Activated CD4-positive, alpha-beta T cell treated with anti-CD3 and anti-CD28 coated beads for 1 hour (primary cell): ENCODE measurements at places on chromosomes 12 and 14.
A peak's percentile ranks its signal among the peaks of the same experiment; 100 is the strongest.

DNA sequence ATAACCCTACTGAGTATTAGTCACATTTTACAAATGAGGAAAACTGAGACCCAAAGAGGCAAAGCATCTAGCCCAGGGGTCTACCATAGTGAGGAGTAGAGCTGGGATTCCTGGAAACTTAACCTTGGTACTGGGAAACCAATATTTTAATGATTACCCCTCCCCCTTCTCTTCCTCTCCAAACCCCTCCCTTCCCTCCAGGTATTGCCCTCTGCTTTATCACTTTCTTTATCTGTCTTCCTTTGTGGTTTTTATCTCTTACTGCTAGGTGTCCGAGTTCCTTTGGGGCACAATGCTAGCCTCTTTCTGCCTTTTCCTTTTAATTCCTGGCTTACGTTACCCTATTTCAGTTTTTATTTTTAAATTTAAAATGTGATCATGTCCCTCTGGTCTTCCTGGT lies 2.8 kb downstream of the GABARAPL1 start:
- DNase-seq: no peak

DNA sequence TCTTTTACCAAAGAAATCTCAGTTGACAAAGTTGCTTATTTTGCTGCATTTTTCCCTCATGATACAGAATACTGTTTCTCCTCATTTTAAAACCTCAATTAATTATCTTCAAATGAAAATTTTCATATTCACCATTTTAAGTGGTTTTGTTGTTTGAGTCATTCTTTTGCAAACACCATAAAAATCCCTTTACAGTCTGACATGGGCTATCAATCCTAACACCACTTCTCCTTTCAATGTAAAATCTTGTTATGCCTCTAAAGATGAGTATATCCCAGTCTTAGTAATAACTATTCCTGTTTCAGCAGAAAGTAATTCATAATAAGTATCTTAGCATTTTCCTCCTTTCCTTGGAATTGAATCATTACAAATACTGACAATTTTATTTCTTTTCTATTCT lies 192.2 kb downstream of the SYT1 start:
- DNase-seq: no peak

DNA sequence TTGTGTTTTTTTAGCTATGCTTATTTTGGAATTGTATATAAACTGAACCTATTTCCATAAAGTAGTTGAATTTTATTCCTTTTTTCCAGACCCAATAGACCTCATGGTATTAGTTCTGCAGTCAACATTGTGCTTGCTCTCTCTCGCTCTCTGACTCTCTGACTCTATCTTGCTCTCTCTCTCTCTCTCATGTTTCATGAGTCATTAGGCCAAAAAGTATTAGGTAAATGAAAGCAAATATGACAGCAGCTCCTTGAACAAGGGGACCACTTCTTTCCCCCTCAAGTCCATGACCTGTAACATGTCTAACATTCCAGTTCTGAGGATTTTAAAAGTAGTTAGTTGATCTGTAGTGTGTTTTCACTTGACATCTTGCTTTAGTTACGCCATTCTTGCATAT lies 14.0 kb upstream of the C12orf71 start:
- no peak for DNase-seq

DNA sequence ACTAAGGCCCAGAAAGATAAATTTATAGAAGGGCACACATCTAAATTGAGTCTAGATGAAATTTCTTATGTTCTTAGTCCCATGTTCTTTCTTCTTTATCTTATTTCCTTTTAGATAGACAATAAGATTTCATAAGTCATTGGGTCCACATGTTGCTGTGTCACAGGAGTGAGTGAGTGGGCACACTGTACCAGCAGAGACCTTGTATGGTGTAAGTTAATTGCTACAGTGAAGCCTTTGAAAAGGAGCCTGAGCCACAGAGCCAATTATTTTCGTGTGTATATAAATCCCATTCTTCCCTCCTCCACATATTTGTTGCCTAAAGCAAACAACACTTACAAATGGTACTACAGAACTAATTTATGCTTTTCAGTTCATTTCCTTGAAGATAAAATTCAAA lies 79.1 kb downstream of the GRIP1 start:
- no peak for DNase-seq

DNA sequence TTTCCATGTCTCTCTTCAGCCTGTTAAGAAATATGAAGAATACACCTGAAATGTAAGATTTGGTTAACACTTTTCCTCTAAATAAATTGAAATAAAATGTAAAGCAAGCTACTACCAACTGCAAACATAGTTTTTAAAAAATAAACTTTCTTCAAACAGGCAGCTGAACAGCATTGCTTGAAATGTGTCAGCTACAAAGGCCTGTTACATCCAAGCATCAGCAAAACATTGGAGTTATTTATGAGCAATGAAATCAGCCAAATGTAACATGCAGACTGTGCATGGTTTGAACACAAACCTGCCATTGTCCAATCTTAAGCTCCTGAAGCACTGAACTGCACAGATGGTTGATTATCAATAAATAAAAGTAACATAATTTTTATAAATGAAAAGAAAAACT lies 291.3 kb downstream of the ACSS3 start:
- DNase-seq: no peak

DNA sequence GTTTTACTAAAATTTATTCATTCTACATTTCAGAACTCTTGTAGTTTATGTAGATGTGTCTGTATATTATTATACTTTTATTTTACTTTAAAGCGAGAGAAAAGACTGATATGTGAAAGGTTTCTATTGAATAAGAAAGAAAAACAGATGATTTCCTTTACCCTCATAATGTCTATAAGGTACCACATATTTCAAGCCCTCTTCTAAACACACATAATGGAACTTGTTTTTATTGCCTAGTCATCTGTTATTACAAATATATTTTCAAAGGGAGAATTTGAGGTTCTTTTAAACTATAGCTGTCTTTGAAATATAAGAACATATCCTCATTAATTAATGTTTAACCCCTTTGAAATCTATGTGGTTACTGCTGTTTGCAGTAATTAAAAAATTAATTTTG lies 34.5 kb downstream of the NAV3 start:
- DNase-seq: no peak

DNA sequence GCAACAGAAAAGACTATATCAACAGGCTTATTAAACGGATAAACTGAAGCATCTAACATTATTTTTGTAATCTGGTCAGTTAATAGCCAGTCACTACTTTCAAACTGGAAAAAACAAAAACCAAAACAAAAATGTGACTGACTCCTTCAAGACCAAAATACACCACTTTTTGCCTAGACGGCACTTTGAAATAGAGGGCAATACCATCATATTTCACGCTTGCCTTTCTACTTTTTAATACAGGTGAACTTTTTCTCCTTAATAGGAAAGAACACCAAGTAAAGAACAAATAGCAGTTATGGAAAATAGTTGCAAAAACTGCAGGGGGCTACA lies 550 bp upstream of the NUP107 start:
- DNase-seq: no peak

DNA sequence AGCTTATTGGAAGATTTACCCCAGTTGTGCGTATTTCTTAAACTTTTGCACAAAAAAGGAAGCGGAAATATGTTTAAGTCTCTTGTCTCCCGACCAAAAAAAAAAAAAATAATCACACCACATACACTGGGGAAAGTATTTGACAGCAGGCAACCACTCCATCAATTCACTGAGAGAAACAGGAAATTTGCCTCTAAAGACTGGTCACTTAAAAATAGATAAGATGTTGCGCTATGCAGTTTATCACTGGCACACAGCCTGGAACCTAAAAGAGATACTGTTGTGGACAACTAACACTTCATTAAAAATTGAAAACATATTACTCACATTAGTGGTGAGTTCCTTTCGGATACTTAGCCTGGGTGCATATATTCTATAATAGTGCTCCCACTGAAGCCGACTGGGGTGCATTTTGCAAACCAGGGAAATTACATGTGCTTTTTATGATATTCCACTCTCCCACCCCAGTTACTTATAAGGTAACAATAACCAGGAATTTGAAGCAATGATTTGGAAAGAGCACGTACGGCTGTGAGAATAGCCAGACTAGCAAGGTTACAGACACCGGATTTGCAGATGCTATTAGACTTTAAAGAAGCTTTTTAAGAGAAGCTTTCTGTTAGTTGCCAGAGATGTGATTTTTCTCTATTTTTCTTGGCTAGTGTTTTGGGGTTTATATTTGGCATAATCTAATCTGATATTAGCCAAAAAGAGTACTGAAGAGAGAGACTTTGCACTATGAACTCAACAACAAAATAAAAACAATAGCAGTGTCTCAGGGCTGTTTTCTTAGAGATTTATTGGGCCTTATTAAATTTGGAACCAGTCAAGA lies 311.5 kb downstream of the NOVA1 start:
- DNase-seq: no peak

DNA sequence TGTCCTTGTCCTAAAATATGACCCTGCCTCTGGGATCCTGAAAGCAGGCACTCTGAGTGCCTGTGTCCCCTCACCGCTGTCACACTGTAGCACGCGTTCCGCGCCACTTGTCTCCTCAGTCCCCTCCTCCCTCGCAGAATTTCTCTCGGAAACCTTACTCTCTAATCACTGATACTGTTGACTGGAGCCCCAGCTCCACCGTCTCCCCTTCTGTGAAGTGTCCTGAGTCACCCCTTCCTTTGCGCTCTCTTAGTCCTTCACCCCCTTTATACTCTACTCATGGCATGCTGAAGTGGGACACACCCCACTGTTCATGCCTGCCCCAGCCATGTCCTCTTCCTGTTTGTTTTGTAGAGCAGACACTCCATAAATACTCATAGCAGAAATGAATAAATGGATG lies 104.7 kb downstream of the ZNF664 start:
- DNase-seq: no peak

- DNase-seq: no peak
Observed at GRCh38 chr12:93751864-93752610, 74.9 kb downstream of the CRADD start.

GRCh38 chr14:74243051-74243450 lies 3.8 kb downstream of the VSX2 start:
- DNase-seq: no peak

GRCh38 chr12:7542046-7542445 lies 38.5 kb upstream of the CD163 start:
- no peak for DNase-seq

DNA sequence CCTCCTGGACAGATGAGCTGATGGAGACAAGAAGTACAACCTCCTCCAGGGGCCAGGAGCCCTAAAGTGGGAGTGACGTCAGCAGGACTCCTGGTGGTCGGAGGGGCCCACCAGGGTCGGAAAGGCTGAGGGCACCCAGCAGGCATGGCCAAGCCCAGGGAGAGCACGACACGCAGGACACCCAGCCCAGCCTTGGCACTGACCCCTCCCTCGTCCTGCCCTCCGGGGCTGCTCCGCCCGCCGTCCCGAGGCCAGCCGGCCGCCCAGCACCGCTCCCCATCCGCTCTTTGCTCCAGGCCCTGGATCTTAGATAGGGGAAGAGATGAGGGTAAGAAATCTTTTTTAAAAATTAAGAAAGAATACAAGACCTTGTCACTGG lies 14.4 kb upstream of the RPLP0 start:
- DNase-seq: no peak

DNA sequence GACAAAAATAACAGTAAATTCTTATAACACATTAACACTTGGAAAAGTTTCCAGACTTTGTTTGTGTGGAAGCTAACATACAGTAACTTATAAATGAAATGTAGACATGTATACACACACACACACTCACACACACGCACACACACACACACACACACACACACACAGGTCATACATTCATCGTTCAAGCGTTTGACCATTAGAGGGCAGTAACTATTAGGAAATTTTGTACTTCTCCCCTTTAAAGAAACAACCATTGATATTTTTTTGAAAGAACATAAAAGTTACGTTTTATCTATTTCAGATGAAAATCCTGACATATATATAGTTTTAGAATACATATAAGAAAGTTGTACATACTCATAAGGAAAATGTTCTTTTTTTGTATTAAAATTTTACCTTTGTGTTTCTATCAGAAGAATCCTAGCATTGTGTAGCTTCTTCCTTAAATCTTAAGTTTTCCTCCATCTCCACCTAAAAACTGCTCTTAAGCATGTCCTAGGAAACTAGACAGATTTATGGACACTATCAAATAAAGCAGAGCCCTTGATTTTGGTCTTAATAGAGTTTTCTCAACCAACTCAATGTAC lies 29.0 kb downstream of the PTPRQ start:
- DNase-seq: no peak

DNA sequence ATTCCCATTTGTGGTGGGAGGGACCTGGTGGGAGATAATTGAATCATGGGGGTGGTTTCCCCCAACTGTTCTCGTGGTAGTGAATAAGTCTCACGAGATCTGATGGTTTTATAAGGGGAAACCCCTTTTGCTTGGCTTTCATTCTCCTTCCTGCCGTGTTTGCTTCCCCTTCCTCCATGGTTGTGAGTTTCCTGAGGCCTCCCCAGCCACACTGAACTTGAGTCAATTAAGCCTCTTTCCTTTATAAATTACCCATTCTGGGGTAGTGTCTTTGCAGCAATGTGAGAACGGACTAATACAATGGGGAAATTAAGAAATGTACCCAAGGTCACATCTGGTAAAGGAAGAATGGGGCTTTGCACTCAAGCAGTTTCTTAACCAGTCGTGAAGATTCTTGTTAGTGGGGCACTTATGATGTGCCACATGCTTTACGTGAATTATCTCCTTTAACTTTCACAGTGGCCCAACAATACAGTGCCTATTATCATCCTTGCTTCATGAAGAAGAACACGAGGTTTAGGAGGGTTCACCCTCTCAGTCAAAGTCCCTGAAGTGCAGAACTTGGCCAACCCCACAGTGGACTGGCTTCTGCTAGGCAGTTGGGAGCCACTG lies 234.3 kb downstream of the EFCAB11 start:
- DNase-seq: no peak

GRCh38 chr12:71664411-71665089 lies 449 bp downstream of the THAP2 start:
- no peak for DNase-seq

- DNase-seq: peak; percentile 21
Observed at GRCh38 chr14:69615496-69616407, 4.4 kb downstream of the SUSD6 start.

DNA sequence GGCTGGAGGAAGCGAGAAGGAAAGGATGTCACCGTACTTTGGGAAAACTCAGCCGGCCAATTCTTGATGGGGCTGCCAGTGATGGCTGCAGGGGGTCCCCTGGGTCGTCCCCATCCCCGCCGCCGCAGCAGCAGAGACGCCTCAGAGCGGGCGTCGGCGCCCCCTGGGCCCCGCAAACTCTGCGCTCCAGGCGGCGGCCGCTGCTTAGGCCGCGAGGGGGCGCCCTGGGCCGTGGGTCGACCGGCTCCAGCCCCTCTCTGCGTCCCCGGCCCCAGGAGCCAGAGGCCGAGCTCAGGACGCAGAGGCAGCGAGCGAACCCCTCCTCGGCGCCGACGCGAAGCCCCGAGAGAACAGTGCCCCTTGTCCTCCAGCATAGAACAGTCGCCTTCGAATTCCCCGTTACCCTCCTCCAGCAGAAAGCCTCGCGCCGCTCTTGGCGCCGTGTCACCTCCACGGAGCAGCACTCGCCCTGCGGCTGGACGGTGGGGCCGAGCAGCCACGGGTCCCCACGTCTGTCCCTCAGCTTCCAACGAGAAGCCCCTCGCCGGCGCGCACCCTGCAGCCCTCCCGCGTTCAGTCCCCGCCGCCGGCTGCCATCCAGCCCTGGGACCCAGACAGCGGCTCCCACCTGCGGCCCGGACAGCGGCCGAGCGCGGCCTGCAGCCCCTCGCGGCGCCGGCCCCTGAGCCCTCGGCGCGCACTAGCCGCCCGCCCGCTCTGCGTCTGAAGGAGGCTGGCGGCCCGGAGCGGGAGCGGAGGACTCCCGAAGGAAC lies 106.6 kb downstream of the PRICKLE1 start:
- peak; percentile 12 for DNase-seq
